ENCODE measurements at places on chromosomes 1 and 21.
A peak's percentile ranks its signal among the peaks of the same experiment; 100 is the strongest.

DNA sequence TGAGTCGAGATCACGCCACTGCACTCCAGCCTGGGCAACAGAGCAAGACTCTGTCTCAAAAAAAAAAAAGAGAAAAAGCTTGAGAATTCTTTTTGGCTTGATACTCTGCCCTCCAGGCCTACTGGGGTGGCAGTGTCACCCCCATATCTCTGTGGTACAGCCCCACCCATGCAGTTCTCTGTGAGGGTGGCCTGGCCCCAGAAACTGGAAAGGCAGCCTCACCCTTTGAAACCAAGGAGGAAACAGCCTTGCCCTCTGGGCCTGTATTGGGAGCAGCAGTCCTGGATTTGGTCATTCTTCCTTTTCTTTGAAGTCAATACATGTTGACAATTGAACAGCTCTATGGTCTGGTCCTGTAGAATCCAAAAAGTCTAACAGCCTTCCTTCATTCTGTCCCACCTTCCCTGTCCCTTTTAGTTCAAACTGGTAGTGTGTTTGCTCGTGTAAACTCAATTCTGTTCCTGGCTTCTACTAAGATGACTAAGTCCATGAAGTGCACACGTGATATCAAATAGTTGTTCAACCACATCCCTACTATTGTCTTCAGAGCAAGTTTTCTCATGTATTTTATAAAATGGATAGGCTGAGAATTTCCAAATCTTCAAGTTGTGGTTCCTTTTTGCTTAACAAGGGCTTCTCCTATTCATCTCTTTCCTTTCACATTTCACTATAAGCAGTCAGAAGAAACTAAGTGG, 13.2 kb downstream of the ST7L start:
- no peak for DNase-seq

GRCh38 chr1:42848823-42849537, 2.6 kb downstream of the ZNF691 start:
- no peak for DNase-seq

DNA sequence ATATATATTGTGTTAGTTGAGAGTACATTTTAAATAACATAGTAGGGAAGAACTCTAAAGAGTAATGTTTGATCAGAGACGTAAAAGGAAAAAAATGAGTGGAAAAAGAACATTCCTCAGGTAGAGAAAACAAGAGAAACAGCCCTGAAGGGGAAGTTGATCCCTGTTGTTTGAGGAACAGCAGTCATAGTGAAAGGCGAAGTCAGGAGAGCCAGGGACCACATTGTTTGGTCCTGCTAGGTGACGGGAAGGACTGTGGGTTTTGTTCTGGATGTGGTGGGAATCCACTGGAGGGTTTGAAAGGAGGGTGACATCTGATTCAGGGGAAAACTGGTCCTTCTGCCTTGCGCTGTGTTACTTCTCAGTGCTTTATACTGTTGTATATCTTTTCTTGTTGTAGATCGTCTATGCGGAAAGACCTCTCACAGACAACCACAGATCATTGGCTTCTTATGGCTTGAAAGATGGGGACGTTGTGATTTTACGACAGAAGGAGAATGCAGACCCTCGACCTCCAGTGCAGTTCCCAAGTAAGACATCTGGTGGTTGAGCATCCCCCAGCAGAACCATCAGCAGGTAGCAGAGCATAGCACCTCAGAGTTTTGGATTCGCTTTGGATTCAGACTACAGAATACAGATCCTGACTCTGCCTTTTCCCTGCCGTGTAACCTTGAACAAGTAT, 9.2 kb downstream of the DDI2 start:
- DNase-seq: no peak

- DNase-seq: no peak
Measured at GRCh38 chr1:34685225-34685624, 69.6 kb upstream of the GJB5 start.

DNA sequence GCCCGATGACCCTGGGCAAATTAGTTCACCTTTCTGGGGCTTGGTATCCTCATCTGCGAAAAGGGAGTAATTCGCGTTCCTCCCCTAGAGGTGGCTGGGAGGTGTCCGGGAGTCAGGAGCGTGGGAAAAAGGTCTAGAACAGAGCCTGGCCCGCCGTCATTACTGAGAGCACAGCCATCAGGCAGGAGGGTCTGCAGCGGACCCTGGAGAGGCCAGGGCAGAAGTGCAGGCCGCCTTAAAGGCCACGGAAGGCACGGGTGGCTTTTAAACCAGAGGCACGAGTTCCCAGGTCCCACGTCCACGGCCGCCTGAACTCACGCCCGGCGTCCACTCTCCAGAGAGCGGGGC, 850 bp downstream of the PANK4 start:
- DNase-seq: no peak

GRCh38 chr1:36748466-36748865, 265.8 kb upstream of the CSF3R start:
- DNase-seq: no peak

DNA sequence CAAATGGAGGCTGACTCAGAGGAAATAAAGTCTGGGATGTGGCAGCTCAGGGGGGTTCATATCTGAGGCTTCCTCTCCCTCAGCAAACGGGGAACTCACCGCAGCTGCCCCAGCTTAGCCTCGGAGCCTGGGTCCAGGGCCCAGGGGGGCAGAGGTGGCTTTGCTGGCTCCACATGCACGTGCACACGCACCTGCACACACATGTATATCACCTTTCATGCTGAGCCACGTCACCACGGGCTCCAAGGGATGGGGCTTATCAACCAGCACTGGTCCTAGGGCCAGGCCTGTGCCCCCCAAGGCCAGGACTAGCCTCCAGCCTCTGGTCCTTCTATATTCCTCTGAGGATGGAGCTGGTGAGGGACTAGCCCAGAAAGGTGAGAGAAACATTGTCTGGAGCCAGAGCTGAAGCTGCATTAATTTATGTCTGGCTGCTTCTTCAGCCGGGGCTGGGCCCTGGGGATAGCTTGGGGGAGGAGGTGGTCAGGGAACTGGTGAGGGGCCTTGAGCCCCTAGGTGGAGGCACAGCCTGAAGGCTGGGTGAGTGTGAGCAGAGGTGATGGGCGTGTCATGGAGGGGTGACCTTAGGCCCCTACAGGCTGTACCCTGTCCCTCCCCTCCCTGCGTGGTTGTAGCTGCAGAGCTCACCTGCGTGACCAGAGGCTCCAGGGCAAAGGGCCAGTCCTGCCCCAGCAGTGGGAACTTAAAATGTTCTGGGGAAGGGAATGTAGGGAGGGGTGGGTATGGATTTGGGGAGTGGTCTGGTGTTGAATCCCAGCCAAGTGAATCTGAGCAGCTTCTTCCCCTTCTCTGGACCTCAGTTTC, 520.8 kb downstream of the PTPRU start:
- DNase-seq: no peak

GRCh38 chr1:81635816-81636215, 164.9 kb upstream of the ADGRL2 start:
- no peak for DNase-seq

DNA sequence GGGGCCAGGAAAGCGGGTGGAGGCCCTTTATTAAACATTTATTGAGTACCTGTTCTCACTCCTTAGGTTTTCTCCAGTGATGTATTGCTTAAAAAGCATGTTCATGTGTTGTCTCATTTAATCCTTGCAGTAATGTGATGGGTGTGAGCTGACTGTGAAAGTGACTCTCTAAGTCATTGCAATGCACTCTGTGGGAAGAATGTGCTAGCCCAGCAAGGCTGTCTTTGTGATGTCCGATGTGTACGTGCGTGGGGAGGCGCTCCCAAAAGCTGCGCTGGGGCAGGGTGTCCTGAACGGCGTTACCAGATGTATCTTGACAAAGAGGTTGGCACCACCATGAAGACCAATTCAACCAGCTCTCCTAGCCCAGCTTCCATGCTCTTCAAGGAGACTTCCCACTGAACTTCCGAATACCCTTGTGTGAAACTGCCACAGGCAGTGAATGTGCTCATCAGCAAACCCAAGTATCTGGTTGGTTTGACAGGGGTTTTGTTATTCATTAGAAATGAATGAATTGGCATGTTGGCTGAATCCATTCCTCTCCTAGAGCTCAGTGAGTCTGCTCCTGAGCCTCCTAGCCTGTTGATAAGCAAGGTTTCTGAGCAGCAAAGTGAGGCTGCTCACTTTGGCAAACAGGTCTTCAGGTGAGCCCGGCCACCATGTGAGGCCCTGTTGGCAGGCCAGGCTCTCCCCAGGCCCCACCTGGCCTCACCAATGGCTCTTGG, 28.0 kb downstream of the NUAK2 start:
- DNase-seq: no peak

DNA sequence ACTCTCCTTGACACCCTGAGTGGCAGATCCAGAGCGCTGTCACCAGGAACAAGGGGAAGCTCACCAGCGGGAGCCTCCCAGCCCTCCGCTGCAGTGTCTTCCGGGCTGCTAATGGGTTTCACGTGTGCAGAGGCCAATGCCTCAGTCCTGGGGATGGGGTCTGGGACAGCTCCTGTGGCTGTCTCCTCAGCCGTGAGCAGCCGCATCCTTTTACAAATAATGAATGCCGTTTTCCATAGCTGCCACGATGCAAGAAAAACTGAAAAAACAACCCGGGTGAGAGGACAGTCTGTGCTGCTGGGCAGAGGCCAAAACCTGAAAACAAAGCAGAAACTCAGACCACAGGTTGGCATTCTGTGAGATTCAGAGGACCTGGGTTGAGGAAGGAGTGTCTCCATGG, 212.2 kb upstream of the RAB4A start:
- no peak for DNase-seq

GRCh38 chr1:53478502-53478818, 19.3 kb downstream of the DMRTB1 start:
- DNase-seq: no peak

DNA sequence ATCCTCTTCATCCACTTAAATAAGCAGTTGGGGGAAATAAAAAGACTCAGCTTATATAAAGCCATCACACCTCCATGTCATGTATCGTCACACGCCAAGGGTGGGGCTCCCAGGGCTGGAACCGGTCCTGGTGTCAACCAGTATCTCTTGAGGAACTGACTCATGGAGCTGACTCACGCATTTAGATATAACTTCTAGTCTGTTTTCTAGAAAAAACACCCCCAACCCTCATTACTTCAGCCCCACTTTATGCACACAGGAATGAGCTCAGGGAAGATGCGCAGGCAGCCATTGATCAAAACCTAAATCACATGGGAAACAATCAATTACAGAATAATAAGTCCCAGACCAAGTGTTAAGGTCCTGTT, 6.9 kb upstream of the IL22RA1 start:
- no peak for DNase-seq

GRCh38 chr21:35829067-35829466, 231.3 kb downstream of the SETD4 start:
- DNase-seq: no peak

GRCh38 chr1:176701151-176701866, 238.3 kb downstream of the PAPPA2 start:
- no peak for DNase-seq

DNA sequence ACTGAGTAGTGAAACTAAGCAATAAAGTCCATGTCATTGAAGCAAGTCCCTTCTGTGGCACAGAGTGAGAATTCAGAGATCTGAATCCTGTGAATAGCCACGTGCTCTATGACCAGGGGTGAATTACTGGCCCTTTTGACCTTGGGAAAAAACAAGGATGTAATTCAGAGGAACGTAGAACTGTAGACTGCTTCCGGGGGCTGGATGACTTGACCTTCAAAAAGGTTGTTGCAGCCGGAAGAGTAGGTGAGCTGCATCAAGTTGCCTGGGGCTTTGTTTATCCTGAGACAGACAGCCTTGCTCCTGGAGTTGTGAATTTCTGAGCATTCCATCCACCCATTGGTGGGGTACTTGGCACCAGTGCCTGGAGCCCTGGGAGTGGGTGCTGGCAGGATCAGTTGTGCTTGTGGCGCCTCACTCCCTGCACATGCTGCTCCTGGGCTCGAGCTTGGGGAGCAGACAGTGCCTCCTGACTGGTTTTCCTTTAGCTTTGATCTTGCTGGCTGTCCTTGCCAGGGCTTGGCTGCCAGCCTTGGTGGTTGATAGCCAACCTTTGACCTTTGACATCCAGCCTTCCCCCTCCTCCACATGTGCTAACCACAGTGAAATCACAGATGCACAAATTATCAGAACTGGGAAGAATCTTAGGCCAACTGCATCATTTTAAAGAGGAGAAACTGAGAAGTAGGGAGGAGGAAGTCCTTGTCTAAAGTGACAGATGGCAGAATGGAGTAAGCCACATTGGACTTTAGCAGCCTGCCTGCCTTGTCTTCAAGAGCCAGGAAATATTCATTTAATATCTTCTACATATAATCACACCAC, 16.2 kb upstream of the MYOG start:
- no peak for DNase-seq

DNA sequence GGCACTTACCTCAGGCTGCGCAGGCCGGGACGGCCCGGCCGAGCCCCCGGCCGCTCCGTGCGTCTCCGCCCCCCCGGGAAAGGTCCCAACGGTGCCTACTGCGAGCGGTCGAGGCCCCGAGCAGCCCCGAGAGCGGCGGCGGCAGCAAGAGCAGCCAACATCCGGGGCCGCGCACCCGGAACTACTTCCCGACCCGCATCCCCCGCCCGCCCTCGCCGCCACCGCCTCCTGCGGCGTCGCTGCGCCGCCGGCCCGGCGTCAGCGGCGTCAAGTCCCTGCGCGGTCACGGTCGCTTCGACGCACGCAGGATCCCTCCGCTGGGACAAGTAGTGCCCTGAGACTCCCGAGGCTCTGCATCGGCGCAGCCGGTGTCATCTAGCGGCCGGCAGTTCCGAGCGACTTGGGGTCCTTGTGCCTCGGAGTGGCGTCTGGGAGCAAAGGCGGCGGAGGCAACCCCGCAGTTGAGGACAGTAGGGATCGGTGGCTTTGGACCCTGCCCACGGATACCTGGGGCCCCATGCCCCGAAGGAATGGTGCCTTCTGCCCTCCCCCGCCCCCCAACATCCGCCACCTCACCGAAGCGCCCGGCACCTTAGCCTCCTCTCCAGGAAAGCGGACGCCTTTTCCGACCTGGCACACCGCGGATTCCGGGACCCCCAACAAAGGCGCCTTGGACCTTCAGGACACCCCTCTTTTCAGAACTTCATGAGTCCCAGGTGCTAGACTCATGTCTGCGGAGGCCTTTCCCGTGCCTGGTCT, at the start of gene FOXJ3:
TSS of gene FOXJ3 (minus strand) at position 186 of the 759 bp plus-strand sequence. CDS start 24,142 bp downstream, outside the sequence.
- peak; percentile 90 for DNase-seq

DNA sequence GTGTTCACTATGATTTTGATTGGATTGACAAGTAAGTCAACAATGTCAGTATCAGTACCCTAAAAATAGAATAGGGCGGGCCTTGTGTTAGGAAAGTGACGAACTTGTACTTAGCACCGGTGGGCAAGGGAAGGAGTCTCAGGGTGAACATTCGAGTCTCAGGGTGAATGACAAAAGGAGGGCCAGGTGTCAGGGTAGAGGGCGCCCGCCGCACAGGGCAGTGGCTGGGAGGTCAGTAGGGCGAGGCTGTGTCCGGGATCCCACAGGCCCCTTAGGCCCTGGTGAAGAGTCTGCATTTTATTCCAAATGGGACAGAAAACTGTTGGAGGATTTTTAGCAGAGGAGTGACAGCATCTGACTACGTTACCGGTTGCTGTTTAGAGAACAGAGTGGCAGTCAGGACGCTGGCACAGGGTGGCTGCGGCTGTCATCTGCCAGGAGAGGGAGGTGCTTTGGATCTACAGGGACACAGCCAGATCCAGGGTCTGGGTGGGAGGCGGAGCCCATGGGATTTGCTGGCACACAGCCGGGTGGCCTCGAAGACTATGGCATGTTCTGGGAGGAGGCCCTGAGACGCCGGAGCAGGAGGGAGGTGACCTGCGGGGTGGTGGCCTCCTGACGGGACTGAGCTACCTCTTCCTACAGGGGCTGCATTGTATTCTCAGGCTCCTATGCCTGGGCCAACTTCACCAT, 11.0 kb downstream of the AGTRAP start:
- DNase-seq: no peak

- DNase-seq: no peak
Measured at GRCh38 chr1:32886004-32886827, at the start of gene HPCA. Gene HPCA, plus strand, starts transcription at chr1:32886491. Its CDS starts 2,408 bp downstream, at chr1:32888899.

- no peak for DNase-seq
Measured at GRCh38 chr21:41251961-41252642, 64.5 kb upstream of the FAM3B start.

- DNase-seq: no peak
Measured at GRCh38 chr1:119010201-119010600, 22.1 kb upstream of the TBX15 start.

Data from T follicular helper cell (primary cell).